Epithelial cell of proximal tubule (primary cell): ENCODE measurements at places on chromosomes 5 and 9.

DNA sequence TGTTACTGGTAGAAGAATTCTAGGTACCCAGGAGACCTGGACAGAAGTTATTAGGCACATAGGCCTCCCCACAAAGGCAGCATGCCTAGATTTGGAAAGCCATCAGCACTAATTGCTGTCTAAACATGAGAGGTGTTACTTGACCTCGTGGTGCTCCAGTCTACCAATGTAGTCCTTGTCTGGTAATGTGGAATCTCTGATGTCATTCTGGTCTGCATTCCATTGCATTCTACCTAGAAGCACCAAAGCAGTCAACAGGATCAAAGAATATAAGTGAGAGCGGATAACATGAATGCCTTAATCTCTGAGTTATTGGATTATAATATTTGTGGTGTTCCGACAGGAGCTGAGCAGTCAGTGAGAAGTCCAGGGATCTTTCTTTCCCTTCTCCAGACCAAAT lies 175.2 kb downstream of the PSAT1 start:
- DNase-seq, result no peak

GRCh38 chr5:149938791-149939358 lies 5.7 kb downstream of the PDE6A start:
- DNase-seq, result peak; percentile 85

GRCh38 chr5:81183811-81184748 lies 49.0 kb upstream of the CKMT2 start:
- DNase-seq, result no peak

- DNase-seq, result no peak
Measured at GRCh38 chr5:180605554-180606214, 14.4 kb upstream of the SCGB3A1 start.

- DNase-seq, result no peak
Measured at GRCh38 chr9:93860694-93861658, 94.2 kb downstream of the BARX1 start.

DNA sequence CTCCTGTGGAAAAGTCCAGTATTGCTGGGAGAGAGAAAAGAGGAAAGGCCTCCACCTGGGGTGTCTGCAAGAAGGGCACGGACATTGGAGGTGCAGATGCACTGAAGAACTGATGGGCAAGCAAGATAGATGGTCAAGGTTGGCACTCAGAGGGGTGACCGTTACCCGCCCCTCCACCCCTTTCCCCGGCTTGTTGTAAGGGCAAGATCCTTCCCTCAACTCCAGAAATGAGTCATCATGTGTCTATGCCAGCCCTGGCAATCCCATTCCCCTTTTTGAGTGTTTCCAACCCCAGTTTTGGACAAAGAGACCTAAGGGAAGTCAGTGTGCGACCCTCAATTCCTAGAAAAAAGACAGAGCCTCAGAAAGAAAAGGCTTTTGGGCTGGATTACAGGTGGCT lies 34.9 kb upstream of the ATP6V1G1 start:
- no peak for DNase-seq

DNA sequence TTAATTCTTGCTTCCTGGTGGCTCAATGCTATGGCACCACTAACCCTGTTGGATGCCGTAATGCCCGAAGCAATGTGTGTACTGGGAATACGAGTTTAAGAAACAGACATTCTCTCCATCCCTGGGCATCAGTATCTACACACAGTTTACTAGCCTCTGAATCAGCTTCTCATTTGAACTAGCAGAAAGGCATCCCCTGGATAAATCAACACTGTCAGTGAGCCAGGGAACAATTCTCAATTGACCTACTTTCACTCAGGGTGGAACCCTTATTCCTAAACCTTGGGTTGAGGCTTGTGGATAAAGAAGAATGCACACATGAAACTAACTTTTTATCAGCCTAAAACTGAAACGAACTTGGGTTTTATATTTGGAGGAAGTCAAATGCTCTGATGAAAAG lies 331.0 kb downstream of the GADD45G start:
- DNase-seq, result no peak

- peak; percentile 79 for DNase-seq
Measured at GRCh38 chr9:96008502-96009222, 133.2 kb downstream of the ERCC6L2 start.

DNA sequence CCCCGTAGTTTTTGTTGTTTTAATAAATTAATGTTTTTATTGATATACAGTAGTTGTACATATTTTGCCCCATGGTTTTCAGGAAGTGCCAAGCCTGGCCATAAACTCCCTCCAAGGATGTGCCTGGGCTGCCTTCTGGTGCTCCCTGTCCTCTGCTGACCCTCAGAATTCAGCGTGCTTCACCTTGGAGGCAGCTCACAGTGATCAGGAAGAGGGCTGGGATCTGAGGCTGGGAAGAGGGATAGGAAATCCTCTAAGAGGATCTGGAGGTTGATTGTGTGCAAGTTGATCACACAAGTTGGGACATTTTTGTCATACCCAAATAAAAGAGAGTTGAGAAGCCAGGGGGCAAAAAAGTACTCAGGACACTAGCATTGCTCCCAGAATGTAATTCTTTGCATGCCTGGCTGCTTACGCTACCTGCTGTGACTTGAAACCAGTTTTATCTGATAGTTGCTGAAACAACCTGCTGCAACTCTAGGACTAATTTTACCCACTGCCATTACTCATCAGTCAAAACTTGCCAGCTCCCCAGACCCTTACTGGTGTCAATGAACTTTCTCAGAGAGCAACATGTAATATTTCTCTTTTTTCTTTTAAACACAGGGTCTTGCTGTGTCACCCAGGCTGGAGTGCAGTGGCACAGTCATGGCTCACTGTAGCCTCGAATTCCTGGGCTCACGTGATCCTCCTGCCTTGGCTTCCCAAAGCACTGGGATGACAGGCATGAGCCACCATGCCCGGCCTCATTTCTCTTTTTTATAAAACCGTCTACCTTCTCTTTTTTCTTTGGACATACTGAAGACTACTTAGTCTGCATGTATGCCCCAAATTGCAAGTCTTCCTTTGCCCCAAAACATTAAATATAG lies 29.0 kb downstream of the PDE6A start:
- no peak for DNase-seq

DNA sequence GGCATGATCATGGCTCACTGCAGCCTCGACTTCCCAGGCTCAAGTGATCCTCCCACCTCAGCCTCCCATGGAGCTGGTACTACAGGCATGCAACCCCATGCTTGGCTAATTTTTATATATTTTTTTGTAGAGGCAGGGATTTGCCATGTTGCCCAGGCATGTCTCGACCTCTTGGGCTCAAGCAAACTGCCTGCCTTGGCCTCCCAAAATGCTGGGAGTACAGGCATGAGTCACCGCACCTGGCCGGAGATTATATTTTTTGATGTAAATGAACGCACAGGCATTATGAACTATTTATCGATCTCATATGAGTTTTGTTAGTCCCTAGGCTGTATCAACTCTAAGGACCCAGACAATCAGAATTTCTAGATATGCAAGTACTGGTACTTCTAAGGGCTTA lies 25.5 kb upstream of the CEP120 start:
- DNase-seq, result no peak
